ENCODE measurements at places on chromosomes 16 and 17.

DNA sequence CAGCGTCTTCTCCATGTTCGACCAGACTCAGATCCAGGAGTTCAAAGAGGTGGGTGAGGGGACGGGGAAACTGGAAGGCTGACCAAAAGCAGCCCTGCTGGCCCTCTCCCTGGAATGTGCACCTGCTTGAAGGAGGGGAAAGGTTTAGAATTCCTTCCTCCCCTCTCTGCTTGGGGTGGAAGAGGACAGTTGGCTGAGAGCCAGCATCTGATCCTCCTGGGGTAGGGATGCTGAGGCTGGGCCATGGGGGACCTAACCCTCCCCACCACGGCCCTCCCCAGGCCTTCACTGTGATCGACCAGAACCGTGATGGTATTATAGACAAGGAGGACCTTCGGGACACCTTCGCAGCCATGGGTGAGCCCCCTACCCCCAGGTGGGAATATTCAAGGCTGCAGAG lies 1.3 kb downstream of the MYL11 start:
- no peak for DNase-seq

DNA sequence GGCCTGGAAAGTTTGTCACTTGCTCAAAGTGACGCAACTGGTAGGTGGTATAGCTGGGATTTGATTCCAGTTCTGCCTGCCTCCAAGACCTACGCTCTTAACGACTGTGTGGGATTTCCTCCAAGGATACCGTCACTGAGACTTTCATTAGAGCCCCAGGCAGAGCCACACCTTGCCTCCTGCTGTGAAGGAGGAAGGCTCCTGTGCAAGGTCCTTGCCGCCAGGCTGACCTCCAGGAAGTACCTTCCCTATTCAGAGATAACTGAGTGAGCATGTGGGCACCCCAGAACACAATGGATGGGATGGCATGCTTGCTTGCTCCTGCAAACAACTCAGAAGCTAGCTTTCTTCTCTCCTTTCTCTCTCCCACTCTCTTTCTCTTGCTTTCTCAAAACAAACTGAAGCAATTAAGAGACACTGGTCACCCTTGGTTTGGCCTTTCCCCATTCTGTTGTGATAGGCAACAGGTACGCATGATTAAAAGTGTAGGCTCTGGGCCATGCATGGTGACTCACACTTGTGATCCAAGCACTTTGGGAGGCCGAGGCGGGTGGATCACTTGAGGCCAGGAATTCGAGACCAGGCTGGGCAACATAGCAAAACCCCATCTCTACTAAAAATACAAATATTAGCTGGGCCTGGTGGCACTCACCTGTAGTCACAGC lies 30.7 kb downstream of the CACNG3 start:
- DNase-seq, result no peak

DNA sequence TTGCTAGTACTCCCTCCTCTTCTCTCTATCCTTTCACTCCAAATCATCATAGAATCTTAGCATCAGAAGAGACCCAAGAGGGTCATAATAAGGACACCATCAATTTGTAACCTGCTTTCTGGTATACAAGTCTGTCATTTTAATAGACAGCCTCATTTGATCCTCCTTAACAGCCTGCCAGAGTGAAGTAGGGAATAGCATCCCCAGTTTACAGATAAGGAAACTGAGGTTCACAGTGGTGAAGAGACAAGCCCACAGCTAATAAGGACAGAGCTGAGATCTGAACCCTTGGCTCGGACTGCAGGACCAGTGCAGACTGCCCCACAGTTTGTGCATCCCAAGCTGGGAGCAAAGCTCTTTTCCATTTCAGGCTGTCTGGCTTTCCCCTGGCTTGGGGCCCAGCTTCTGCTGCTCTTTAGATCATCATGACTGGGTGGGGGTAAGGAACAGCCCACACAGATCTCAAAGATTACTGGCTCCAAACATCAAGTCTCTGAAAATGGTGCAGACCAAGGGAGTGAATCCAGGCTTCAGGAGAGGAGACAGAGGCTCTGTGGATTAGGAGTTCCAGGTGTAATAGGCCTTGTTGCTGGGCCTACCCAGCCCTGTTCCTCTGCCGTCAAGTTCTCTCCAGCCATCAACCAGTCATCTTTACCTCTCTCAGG lies 10.3 kb upstream of the IGFBP4 start:
- no peak for DNase-seq

- DNase-seq, result peak; percentile 84
Measured at GRCh38 chr17:8057691-8058114, 18.8 kb downstream of the ALOX15B start.

DNA sequence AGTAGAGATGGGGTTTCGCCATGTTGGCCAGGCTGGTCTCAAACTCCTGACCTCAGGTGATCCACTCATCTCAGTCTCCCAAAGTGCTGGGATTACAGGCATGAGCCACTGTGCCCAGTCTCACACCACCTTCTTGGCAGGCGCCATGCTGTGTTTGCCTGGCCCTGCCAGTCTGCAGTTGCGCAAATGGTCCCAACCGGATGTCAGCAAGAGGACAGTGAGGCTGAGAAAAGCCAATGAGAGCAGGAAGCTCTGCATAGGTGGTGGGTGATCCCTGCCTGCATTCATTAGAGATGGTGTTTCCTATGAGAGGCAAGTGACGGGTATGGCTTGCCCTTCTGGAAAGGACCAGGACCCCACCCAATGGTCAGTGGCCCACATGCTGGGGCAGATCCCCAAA lies 59.3 kb downstream of the PECAM1 start:
- no peak for DNase-seq

DNA sequence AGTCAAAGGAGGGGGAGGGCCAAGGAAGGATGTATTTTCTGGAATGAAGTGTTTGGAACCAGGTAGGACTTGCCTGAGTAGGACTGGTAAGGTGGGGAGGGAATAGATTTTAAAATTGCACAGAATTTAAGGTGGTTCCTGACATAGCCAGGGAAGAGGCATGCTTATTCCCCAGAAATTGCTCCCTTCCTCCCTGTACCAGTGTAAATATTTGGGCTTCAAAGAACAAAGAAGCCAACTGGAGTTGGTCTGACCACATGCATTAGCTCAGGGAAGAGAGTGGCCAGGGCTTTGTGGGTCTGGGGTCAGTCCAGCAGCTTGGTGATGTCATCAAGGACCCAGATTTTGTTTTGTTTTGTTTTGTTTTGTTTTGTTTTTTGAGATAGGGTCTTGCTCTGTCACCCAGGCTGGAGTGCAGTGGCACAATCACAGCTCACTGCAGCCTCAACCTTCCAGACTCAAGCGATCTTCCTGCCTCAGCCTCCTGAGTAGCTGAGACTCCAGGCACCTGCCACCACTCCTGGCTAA lies 9.3 kb upstream of the MRTFB start:
- DNase-seq, result no peak

- no peak for DNase-seq
Measured at GRCh38 chr17:47686664-47687327, 7.2 kb upstream of the TBKBP1 start.

GRCh38 chr17:58756246-58757161 lies 850 bp downstream of the PPM1E start:
- DNase-seq, result peak; percentile 57

DNA sequence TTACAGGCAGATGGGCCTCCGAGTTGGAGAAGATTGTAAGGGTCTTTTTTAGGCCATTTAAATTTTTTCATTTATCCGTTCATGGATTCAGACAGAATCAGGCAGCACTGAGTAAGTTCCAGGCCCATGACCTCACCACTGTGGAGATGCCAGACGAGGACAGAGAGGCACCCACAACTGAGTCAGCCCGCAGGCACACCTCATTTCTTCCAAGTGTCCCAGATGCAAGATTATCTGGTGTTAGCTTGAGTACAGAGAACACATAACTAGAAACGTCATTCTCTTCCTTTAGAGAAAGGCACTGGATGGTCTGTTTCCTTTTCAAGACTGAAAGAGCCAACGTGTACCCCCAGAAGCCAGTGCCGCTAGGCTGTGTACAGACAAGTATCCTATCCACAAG lies 16.9 kb downstream of the CLEC16A start:
- DNase-seq, result no peak

GRCh38 chr17:77441940-77442339 lies 301.2 kb downstream of the SEC14L1 start:
- DNase-seq, result no peak

DNA sequence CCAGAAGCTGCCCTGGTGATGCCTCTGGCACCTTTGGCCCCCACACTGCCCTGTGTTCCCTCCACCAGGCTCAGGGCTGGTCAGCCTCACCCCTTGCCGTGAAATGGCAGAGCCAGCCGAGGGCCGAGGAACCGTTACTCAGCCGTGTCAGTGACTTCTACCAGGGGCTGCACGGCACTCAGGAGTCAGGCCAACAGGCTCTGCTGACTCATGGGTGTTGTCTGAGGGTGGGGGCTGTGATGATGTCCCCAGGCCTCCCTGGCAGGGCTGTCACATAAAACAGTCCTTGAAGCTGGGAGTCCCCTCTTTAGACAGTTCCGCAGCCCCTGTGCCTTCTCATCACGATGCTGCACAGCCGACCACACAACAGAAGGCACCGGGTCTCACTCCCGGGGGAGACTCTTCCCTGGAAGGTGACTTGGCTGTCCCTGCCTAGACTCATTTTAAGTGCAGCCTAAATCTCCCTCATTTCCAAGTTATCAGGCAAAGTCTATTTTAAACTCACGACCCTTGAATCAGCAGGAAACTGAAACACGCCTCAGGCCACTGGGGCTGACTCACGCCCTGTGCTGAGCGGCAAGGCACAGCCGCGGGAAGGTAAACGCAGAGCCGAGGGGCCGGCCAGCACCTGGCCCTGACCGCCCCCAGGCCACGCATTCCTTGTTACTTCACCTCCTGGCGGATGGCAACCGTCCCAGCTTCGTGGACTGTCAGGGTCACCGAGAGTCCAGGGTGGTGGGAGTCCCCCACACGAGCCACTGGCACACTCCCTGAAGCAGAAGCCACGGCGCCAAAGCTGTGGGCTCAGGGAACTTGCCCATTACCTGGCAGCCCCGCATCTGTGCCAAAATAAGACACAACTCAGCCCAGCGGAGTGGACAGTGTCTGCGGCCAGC lies 102.6 kb downstream of the ZNF778 start:
- DNase-seq, result peak; percentile 73

GRCh38 chr17:36934144-36934691 lies 3.1 kb upstream of the LHX1 start:
- DNase-seq, result no peak

DNA sequence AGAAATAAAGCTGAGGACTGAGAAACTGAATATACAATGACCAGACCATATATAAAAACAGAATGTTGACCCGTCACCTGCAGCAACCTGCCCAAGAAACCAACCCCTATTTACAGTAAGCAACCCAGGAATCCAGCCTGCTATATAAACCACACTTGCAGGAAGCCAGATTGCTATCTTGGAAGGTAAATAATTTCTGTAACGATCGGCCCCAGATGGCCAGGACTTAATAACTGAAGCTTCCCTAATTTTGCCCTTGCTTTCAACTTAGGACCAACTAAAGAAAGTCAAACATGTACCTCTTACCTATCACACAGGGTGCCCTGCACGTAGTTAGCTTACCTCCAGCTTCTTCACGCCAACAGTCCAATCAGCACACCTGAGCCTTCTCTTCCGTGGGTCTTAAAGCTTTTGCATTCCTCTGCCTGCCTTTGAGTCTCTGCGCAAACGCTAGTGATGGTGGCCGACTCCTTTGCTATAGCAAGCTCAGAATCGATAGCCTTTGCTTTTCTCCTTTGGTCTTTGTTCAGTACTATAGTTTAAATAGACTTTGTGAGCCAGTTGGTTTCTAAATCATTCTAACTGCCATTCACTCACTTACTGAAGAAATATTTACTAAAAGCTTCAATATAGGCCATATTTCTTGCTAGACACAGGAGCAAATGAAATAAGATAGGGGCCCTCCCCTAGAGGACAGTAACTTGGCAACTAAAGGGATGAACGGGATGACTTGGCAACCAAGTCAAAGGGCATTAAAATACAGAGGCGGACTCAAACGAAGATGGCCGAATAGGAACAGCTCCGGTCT lies 31.3 kb downstream of the MPHOSPH6 start:
- DNase-seq, result no peak

- DNase-seq, result no peak
Measured at GRCh38 chr17:61457226-61457983, 5.2 kb downstream of the TBX4 start.

DNA sequence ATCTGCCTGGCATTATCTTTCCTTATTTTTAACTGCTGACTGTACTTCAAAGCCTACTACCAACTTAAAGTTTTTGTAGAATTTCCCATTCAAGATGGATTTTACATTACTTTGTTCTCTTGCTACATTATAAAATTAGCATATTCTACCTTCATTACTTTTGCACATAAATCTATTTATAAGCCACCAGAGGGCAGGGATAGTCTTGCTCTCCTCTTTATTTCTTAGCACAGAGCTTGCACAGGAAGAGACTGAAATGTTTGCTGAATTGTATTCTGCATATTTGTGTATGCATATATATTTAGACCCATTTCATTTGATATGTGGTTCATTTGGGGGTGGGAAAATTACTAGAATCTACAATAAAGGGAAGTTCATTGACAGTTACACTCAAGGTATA lies 108.0 kb downstream of the SKAP1 start:
- DNase-seq, result no peak
